Stimulated activated CD4-positive, alpha-beta T cell treated with anti-CD3 and anti-CD28 coated beads, Interleukin-2, amount 100 ng/mL, for 4 hours (primary cell): ENCODE measurements at places on chromosomes 2 and 18.

GRCh38 chr18:10247021-10247741 lies 207.3 kb upstream of the APCDD1 start:
- DNase-seq: no peak

GRCh38 chr2:159573846-159574606 lies 42.3 kb downstream of the BAZ2B start:
- no peak for DNase-seq

DNA sequence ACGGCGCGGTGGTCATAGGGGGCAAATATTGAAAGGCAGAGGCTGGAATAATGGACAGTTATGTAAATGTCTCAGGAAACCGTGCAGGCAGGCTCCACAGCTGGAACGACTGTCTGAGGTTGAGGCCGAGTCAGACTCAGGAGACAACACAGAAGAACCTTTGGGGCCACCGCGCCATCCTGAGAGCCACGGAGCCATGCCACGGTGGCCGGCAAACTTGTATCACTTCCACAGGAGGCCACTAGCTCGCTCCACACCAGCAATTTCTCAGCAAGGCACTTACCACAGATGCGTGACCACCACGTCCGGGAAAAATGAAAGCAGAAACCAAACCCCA lies 156.7 kb upstream of the SALL3 start:
- no peak for DNase-seq

DNA sequence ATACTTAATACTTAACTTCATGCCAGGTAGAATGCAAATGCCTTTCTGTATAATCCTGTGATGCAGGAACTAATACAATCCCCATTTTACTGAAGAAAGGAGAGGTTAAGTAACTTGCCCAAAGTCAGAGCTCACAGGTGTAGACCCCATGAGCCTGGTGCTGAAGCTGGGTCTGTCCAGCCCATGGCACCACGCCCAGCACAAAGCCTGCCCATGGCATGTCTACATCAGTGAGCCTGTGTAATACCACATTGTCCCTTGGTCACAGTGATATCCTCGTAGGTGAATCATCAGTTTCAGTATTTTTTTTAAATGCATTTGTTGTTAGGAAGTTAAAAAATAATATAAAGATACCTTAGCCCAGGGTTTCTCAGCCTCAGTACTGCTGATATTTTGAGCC lies 69.9 kb upstream of the MCFD2 start:
- DNase-seq: no peak

DNA sequence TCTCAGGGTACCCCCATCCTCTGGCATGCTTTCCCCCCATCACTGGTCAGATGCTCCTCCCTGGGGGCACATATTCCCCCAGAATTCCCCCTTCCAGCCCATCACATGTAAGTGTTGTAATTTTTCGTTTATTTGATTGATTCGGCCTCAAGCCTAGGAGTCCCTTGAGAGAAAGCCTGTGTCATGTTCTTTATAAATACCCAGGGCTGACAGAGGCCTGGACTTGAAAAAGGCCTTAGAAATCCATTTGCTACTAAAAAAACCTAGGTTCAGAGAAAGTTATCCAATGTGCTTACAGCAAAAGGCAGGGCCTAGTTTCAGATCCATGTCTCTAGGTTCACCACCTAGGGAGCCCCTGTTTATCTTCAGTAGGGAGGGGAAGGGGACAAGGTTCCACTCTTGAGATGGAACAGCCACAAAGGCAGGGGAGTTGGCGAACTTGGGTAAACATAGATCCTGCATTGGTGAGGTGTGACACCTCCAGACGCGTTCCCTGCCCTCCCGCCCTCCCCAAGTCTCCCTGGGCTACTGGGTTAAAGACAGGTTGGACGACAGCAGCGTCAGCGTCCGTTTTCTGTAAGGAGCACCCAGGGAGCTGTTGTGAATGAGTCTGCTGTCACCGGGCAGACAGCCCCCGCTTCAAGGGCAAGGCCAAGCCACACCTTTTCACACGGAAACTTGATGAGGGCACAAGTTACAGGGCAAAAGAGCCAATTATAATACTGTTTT lies 147.8 kb downstream of the EN1 start:
- no peak for DNase-seq

GRCh38 chr2:238855891-238856580 lies 8.2 kb downstream of the TWIST2 start:
- no peak for DNase-seq

DNA sequence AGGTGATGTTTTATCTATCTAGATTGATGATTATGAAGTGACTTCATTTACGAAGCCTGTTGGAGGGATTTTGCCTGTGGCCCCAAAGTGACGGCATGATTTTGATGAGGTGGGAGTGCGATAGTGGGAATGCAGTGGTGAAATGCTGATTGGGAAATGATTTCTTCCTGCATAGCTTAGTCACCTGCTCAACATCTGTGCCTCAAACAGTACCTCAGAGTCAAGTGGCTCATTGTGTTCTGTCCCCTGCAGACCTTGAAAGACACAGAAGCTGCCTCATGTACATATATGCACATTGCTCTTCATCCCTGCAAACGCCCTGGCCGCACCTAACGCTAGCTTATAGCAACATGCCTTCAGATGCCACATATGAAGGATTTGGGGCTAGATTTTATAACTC lies 201.2 kb downstream of the TPGS2 start:
- DNase-seq: no peak

DNA sequence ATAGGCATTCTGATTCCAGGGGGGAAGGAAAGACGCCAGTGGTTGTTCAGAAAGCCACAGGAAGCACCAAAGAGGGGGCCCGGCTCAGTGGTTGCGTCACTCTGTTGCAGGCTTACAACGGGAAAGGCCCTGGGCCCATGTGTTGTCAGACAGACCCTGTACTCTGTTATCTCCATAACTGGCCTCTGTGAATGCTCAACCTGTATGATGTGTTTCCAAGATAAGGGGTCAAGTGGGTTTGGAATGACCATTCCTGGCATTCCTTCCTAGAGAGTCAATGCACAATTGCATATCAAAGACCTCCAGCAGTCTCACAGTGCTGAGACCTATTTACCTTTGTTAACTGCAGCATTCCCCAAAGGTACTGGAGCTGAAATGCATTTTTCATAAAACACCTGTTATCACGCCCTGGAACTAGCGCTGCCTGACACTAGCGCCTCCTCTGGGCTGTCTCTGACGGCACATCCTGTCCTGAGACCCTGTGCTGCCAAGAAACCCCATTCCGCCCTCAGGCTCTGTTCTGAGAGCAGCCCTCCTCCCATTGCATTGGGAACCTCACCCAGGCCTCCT lies 13.2 kb upstream of the LRRFIP1 start:
- no peak for DNase-seq

GRCh38 chr18:45034179-45034578 lies 353.5 kb downstream of the SETBP1 start:
- no peak for DNase-seq

DNA sequence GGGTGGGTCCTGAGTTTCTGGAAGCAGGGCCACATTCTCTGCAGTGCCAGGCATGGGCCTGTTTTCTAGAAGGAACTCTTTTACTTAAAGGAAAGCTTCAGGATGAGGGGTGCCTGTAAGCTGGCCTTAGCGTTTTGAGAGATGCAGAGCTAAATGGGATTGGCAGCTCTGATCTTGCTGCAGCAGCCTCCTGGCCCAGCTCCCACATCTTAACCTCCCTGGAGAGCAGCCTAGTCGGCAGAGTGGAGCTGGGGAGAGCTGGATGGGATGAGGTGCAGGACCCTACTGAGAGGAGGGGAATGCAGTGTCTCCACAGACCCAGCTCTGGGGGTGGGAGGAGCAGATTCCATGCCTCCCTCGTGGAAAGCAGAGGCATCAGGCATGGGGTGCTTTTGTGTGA lies 52.0 kb downstream of the TMEM17 start:
- no peak for DNase-seq

GRCh38 chr2:218880102-218880858 lies at the start of gene WNT10A:
Gene WNT10A (plus strand): TSS chr2:218880852. CDS start chr2:218880996, 144 bp downstream.
- DNase-seq: peak; percentile 83

- no peak for DNase-seq
These were observed 20.8 kb downstream of the GPATCH11 start for GRCh38 chr2:37105150-37105549.

- no peak for DNase-seq
These were observed 245.6 kb downstream of the FAM210A start for GRCh38 chr18:13480571-13481255.

- DNase-seq: no peak
These were observed 128.2 kb upstream of the GLI2 start for GRCh38 chr2:120607506-120607905.

- DNase-seq: no peak
These were observed 115.1 kb upstream of the COPS8 start for GRCh38 chr2:236970656-236971010.

DNA sequence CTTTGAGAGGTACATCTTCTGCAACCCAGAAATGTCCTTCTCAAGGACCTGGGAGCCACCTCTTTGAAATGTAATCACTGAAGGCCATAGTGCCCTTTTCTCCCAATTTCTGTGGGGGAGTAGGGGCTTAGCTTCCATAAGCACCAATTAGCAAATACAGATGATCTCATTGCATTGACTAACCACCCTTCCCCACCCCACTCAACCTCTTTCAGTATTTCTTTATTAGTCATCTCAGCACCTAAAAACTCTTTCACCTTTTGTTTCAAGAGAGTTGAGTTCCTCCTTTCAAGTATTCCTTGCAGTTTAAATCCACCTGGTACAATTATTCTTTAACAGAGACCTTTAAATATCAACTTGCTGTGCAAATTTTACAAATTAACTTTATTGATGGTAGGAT lies 1011.8 kb upstream of the CDH2 start:
- DNase-seq: no peak

- no peak for DNase-seq
These were observed 64.2 kb downstream of the GBX2 start for GRCh38 chr2:236103981-236104380.

DNA sequence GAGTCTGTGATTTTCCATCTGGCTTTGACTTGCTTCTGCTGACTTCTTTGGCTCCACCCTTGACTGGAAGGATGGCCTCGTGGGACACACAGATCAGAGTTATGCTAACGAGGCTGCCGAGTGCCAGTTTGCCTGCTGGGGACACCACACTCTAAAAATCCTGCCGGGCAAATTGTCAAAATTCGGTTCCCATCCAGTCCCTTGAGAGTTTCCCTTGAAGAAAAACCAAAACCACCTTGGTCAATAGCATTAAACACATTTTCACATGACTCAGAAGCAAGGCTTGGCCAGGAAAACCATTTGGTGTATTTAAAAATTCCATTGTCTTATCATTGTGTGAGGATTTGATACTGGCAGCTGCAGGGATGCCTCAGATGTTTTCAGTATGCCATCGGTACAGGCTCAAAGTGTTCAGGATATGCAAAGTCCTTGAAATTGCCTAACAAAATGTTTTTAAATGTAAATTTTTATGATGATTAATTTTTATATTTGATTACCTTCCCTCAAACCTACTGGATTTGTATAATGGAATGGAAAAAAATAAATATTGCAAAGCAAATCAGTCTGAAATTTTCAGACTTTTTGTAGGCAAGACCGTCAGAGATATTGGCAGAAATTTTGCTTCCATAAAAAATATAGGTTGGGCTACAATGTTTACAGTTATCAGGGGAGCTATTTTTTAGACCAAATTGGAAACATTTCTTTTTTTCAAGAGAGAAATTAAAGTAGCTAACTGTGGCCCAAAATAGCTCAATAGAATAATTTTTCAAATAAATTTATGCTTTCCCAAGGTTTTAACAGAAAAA lies 41.6 kb downstream of the KCNE4 start:
- DNase-seq: no peak

- no peak for DNase-seq
These were observed 252.1 kb downstream of the CDCA7 start for GRCh38 chr2:173606619-173607248.

DNA sequence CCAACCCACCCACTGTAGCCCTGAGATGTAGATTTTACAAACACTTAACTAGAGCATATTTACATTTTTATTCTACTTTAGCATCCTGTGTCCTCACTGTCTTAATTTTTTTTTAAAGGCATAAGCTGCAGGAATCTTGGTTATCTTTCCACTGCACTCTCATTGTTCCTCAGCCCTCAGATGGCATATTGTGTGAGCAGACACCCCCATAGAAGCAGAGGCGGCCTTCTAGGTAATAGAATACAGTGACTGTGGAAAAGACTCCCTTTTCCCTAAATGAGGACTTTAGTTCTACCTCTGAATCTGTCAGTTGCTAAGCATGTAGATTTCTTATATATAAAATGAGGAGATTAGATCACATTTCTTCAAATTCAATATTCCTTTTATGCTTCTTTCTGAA lies 543.5 kb upstream of the SPHKAP start:
- DNase-seq: no peak

DNA sequence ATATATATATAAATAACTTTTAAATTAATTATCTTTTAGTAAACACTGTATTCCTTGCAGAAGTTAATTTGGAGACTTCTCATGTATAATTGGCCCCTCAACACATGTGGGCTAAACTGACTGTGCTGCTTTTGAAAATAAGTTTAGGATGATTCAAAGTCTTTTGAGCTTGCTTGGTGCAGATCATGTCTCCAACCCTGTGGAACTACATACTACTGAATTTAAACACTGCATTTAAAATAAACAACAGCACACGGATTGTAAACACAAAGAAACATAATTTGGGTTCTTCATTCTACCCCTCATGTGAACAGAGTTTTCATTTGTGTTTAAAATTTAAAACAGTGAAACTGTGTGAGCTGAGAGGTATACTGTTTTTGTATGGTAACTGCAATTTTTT lies 167.7 kb downstream of the DDX1 start:
- DNase-seq: no peak

- DNase-seq: no peak
These were observed 143.5 kb downstream of the B3GNT2 start for GRCh38 chr2:62339413-62339812.

DNA sequence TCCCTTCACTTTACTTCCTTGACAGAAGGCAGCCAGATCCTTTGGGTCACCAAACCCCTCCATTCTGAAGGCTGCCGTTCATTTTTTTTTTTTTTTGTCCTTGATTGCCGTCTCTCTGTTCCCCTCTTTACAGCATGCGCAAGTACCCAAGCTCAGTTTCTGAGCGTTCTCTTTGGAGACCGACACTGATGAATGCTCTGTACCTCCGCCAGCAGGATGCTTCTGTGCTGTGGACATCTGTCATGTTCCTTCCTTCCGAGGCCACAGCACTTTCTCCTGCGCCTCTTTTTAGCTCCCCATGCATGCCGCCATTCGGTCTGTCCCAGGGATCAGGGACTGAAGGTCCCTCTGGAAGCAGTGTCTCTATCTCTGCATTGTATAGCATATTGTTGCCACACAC lies 278.7 kb upstream of the RAB12 start:
- DNase-seq: no peak

GRCh38 chr2:126893606-126894005 lies 5.1 kb upstream of the TEX51 start:
- DNase-seq: no peak

GRCh38 chr2:108330979-108331378 lies 42.3 kb downstream of the SULT1C2 start:
- DNase-seq: no peak

GRCh38 chr2:223820549-223820948 lies 16.8 kb downstream of the AP1S3 start:
- no peak for DNase-seq
